ENCODE measurements at places on chromosomes 6 and 20. TPM values are rescaled to one million over a fixed set of nuclear protein-coding genes. Genes with fewer than 3 reads are reported as not detected.

CCM2L gene
- 4.7 TPM for total RNA-seq

HTR1B gene
- not detected for total RNA-seq

ALDH5A1 gene
- total RNA-seq: 5.2 TPM

CDSN gene
- not detected for total RNA-seq

NNAT gene
- 133 TPM for total RNA-seq

RRP36 gene
- total RNA-seq: 40.7 TPM

SLC44A4 gene
- total RNA-seq: 0.52 TPM

OR2B6 gene
- total RNA-seq: not detected

RIN2 gene
- 27.1 TPM for total RNA-seq

CNR1 gene
- 0.52 TPM for total RNA-seq

NOX3 gene
- total RNA-seq: not detected

RIMS1 gene
- total RNA-seq: 15.7 TPM

ANKRD66 gene
- total RNA-seq: not detected

CALHM5 gene
- total RNA-seq: 4.2 TPM

DCDC2 gene
- total RNA-seq: not detected

IP6K3 gene
- 13.6 TPM for total RNA-seq

NKAIN2 gene
- 3.1 TPM for total RNA-seq

DEF6 gene
- total RNA-seq: 5.2 TPM

HLA-DRB1 gene
- 28.7 TPM for total RNA-seq

SNX5 gene
- 95.0 TPM for total RNA-seq

Data from skeletal muscle tissue (tissue), 5 donors.